ENCODE measurements at places on chromosomes 1 and 21. TPM values are rescaled to one million over a fixed set of nuclear protein-coding genes. Genes with fewer than 3 reads are reported as not detected.
A peak's percentile ranks its signal among the peaks of the same experiment; 100 is the strongest.

- no peak for DNase-seq
These were observed 21.1 kb downstream of the HUNK start for GRCh38 chr21:31893851-31894415.

- no peak for DNase-seq
These were observed 20.8 kb downstream of the ADAMTS5 start for GRCh38 chr21:26945916-26946675.

GRCh38 chr1:7561936-7562728, 209.0 kb upstream of the VAMP3 start:
- DNase-seq = no peak

DNA sequence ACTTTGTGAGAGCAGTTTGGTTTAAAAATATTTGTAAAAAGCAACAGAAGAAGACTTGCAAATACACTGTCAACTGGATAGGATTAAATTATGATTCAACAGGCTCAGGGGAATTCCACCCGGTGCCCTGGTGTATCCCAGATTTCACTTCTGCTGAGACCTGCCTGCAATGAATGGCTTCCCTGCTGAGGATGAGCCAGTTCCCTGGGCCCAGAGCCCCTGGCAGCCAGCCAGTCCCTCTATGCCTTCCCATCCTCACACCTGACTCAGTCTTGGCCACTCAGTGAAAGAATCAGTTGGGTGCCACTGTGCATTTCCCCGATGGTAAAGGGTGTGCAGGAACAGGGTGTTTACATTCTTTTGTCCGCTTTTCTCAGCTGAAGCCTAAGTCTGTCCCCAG, 64.4 kb downstream of the KCTD3 start:
- DNase-seq = no peak

- no peak for DNase-seq
These were observed 16.3 kb downstream of the ACBD6 start for GRCh38 chr1:180486092-180486491.

DNA sequence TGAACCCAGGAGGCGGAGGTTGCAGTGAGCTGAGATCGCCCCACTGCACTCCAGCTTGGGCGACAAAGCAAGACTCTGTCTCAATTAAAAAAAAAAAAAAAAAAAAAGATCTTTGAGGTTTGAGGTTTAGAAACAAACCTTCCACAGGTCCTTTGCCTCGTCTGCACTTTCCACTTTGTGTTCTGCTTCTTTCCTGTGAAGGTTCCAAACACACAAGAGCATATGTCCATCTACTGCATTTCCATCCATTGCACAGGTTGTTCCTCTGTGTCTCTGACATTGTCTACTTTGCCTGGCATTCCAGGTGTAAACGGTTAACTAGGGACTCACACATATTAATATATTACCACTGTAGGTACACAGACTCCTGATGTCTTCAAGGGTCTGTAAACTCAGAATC, 40.1 kb downstream of the DSTYK start:
- no peak for DNase-seq

- no peak for DNase-seq
These were observed 12.3 kb downstream of the ID3 start for GRCh38 chr1:23546897-23547584.

- DNase-seq = no peak
These were observed 408.8 kb downstream of the PCP4 start for GRCh38 chr21:40276001-40276400.

GRCh38 chr1:226702957-226703831, 35.9 kb downstream of the ITPKB start:
- peak; percentile 93 for DNase-seq

DNA sequence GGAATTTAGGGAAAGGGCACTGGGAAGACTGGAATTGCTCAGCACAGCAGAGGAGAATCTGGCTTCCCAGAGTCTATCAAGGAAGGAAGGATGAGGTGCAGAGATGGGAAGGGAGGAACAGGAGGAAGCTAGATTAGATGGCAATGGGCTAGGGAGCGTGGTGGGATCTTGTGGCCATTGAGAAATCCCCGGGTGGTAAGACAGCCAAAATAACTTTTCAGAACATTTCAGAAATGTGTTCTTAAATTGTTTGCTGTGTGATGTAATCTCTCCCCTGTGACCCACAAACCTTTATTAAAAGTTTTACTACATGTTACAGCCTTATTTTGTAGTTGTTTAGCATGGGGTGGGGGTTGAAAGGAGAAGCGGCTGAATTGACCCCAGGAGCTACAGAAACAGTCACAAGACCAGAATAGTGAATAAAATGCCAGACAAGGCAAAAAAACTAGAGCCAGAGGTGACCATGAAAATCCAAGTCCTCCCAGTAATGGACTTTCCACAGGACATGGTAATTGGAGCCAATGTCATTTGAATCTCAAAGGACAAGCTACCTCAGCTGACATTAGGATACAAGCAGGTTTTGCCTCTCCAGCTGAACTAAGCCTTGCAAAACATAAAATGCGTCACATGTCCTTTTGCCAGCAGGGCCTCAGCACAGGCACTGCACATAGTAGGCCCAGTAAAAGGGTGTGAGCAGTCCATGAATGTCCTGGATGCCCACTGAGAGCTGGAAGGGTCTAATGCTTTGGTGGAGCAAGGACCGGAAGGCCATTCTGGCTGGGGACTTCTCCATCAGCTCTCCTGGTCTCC, 980 bp upstream of the AHCYL1 start:
- DNase-seq = no peak

DNA sequence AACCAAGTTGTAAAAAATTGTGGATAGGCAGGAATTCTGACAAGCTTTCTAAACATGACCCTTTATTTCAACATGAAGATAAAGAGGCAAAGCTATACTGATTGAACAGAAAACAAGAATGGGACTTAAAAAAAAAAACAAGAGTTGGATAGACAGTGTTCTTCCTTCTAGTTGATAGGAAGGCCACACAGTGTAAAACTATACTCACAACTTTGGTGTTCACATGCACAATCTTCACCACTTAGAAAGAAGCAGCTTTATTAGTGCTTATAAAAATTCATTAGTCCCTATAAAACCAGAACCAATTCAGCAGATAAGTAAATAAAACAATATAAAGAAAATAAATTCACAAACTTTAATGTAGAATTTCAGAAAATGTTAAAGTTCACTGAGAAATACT, 101.8 kb downstream of the AKT3 start:
- no peak for DNase-seq

DNA sequence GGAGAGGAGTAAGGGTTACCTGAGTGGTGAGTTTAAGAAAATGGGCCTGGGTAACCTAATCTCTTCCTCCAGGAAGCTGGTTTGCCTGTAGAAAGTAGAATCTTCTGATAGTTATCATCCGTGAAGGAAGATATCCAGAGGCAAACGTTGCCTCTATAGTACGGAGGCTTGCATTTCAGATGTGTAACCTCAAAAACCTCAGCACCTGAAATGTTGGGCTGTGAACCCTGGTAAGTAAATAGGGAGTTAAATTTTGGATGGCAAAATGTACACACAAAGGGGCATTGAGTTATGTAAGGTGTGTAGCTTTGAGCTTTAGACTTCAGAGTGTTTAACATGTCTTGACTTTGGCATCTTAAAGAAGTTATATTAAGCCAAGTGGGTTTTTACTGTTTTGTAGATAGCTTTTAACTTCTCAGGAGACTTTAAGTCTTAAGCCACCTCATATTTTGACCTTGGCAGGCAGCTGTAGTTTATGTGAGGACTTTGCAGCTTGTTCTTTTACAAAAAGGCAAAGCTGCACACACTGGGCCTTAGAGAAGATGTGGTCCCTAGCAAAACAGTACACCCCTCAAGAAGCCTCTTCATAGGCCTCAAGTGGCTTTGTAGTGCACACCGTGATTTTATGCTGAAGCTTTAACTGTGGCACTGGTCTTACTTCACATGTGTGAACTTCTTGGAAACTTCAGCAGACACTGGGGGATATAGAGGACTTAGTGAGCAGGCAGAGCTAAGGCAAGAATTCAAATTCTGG, 83.4 kb downstream of the SNRPE start:
- no peak for DNase-seq

DNA sequence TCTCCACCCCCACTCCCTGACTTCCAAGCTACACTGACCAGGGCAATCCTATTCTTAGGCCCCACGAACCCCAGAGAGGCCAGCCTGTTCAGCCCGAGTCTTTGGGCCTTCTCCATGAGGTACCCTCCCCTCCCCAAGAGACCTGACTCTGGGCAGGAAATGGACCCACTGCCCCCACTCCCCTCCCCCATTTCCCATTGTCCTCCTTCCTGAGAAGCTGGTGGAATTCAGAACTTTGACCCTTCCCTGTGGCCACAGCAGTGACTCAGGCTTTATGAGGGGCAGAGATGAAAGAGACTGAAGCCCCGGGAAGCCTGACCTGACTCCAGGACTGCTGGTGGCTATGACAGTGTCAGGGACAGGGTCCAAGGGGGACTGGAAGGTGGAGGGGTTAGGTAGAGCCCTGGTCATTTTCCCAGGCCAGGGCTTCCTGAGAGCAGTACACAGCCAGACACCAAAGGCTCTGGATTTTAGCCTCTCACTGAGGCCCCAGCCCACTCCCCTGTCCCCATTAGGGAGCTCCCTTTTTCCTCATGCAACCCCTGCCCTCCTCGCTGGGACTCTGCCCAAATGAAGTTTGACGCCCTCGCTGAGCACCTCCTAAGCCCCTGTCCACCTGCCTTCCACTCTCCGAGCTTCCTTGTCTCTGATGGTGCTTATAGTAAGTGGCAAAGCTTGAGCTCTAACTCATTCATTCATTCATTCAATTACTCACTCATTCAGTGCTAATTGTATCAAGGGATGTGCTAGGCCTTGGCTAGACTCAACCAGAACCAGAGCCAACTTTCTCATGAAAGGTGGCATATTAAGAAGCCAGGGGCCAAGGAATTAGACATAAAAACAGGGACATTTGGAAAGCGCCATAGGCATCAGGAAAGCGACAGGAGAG, 3.0 kb downstream of the CRYBG2 start:
- no peak for DNase-seq

- no peak for DNase-seq
These were observed 59.6 kb downstream of the SIK1 start for GRCh38 chr21:43367296-43367695.

DNA sequence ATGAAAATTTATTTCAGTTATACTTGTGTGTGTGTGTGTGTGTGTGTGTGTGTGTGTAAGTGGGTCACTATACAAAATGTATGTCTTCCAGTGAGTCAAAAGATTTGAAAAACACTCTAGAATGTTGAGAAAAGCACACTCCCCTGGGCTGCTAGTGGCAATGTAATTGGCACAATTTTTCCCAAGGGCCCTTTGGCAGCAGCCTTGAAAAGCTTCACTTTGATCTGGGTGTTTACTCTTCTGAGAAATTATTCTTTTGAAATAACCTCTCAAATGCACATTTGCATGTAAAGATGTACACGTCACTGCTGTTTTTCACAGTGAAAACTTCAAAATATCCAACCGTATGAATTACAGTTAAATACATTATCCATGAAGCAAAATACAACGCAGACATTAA, 22.1 kb upstream of the SLC44A3 start:
- DNase-seq = no peak

DNA sequence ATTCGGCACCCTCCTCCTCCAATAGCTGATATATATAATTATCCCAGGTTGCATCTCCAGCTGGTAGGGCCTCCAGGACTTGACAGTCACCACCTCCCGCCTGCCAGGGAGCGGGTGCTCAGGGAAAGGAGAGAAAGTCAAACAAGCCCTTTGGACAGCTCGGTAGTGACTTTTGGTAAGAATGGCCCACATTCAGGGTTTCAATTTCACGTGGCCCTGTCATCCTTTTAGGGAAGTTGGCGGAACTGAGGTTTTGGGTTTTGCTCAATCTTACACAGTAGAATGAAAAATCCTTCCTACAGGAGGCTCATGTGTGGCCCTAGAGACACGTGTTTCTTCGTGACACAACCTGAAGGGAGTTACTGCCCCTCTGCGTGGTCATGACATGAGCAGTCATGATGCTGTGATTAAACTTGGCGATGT, 44.2 kb downstream of the CAPN8 start:
- DNase-seq = no peak

Gene SYDE2
- 9.3 TPM for total RNA-seq

Gene GSTM5
- 13.1 TPM for total RNA-seq

Gene PTGER3
- total RNA-seq = 253 TPM

Gene CFHR5
- total RNA-seq = not detected

Gene DAB1
- 1.9 TPM for total RNA-seq

Gene KCNE2
- not detected for total RNA-seq

Gene DNASE2B
- 0.39 TPM for total RNA-seq
